ENCODE measurements at places on chromosomes 5 and 9.

- no peak for DNase-seq
These were observed 65.1 kb upstream of the CCDC152 start for GRCh38 chr5:42691413-42691937.

DNA sequence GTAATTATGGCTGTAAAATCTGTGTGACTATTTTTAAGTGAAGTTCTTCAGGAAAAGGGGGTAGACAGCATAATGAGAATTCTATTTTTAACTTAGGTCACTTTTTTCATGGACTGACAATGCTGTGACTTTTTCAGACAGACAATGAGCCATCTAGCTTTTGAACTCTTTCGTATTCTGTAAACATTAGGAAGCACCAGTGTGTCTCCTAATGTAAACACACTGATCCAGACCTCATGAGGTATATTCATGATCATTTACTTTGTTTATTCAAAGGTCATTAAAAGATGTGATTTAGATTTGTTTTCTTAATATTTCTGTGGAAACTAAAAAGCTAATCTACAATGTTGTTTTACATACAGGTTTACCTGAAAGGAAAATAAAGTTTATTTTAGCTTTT, 352.6 kb downstream of the ADGRV1 start:
- no peak for DNase-seq

DNA sequence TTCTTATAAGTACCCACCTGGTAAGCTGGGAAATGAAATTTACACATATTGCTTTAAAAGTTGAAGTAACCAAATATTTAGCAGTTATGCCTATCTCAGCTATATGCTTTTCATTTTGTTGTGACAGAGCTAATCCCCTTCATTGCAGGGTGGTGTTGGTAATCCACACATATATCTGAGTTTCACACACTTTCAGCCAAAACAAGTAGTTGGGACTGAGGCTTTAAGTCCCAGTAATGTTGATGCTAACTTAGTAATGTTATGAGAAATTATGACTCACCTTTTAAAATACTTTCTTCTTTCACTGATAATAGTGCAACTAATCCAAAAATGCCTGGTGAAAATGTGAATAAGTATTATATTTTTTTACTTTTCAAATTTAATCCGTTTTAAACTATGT, 19.2 kb upstream of the RICTOR start:
- DNase-seq, result no peak

DNA sequence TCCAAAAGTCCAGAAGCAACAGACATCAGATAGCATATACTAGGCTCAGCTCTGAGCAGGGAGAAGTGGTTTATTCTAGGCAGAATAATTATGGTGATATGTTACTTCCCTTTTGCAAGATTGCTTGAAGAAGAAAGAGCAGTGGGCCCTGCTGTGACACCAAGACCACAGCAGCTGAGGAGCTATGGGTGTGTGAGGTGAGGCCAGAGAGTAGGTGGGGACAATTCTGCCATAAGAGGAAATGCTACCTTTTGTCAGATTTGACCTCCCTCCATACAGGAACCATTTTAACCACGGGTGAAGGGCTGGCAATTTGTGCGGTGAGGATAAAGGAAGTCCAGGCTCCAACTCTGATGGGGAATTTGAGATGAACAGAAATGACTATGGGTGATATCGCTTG, 51.3 kb downstream of the TNFSF15 start:
- no peak for DNase-seq

DNA sequence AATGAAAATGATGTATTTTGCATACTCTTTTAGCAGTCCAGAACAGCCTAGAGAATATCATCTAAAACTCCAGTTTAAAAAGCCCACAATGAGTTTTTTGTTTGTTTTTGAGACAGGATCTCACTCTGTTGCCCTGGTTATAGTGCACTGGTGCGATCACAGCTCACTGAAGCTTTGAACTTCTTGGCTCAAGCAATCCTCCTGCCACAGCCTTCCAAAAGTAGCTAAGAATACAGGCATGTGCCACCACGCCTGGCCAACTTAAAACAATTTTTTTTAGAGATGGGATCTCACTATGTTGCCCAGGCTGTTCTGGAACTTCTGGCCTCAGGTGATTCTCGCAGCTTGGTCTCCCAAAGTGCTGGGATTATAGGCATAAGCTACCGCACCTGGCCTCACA, 175.7 kb downstream of the FBN2 start:
- no peak for DNase-seq

DNA sequence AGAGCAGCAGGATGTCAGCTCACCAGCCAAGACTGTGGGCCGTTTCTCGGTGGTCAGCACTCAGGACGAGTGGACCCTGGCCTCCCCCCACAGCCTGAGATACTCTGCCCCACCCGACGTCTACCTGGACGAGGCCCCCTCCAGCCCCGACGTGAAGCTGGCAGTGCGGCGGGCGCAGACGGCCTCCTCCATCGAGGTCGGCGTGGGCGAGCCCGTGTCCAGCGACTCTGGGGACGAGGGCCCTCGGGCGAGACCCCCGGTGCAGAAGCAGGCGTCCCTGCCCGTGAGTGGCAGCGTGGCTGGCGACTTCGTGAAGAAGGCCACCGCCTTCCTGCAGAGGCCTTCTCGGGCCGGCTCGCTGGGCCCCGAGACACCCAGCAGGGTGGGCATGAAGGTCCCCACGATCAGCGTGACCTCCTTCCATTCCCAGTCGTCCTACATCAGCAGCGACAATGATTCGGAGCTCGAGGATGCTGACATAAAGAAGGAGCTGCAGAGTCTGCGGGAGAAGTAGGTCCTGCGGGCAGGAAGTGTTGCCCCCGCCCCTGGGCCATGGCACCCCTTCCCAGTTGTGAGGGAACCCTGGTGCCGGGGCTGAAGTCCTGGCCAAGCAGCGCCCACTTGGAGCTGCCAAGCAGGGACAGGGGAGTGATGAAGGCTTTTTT, 108.9 kb downstream of the WNK2 start:
- DNase-seq, result no peak

DNA sequence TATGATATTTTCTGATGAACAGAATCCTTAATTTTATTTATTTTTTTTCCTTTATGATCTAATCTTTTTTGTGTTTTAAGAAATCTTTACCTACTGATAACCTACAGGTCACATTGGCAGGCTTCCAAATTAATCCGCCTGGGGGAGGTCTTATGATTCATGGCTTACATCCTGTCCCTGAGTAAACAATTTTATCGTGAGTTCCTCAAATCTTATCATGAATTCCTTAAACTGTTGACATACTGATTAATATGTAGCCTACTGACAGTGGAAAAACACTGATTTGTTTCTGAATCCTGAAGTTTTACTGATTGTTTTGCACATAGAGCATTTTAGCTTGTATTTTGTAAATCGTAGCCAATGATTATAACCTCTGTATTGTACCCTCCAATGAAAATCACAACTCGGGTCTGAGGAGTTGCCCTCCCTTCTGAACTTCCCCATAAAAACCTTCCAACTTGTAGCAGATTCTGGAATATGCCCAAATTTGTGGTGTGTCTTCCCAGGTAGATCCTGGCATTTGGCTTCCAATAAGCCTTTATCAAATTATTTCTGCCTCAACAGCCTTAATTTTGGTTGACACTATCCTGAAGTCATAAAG, 105.6 kb downstream of the VCAN start:
- DNase-seq, result no peak
